Right renal pelvis (tissue), 4 donors: ENCODE measurements at places on chromosomes 4 and X. TPM values are rescaled to one million over a fixed set of nuclear protein-coding genes. Genes with fewer than 3 reads are reported as not detected.

DNA sequence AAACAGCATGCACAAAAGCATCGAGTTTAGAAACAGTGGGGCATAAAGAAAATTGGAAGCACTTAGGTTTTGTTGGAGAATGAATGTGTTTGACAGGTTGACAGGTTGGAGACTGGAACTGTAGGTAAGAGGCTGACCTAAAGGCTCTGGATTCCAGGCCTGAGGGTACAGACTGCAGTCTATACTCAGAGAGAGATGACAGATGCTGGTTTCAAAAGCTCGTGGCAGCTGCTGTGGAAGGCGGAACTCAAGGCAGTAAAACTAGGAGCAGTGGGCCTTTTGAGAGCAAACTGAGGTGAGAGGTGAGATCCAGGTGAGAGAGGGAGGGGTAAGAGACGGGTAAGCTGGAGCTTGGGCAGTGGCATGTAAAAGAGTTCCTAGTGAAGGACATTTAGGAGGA lies 415.2 kb downstream of the TRIML1 start:
- no peak for DNase-seq

Gene DCAF12L2
- 3.1 TPM for polyA plus RNA-seq

- no peak for DNase-seq
Observed at GRCh38 chr4:109495514-109495913, 61.9 kb downstream of the SEC24B start.

Gene BRS3
- polyA plus RNA-seq: 0.07 TPM

DNA sequence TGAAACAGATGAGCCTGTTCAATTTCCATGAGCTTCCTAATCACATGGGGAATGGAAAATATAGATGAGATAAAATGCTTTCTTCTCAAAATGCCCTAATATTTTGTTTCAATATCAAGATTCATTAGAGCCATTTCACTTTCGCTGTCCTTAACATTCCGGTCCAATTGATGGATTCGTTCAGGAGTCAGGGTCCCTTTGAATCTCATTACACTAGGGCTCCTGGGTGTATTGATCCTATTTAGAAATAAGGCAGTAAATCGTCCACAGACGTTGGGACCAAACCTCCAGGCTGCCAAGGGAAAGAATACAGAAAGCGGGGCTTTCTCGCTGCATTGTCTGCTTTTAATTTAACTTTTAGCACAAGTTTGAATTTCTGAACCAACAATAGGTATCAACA lies 20.6 kb upstream of the CRMP1 start:
- DNase-seq: no peak
